Cortex of kidney (tissue), 1 donor: ENCODE measurements at places on chromosomes 3 and 15.

GRCh38 chr3:115254492-115255196 is 107.6 kb upstream of the ZBTB20 start:
- no peak for DNase-seq

DNA sequence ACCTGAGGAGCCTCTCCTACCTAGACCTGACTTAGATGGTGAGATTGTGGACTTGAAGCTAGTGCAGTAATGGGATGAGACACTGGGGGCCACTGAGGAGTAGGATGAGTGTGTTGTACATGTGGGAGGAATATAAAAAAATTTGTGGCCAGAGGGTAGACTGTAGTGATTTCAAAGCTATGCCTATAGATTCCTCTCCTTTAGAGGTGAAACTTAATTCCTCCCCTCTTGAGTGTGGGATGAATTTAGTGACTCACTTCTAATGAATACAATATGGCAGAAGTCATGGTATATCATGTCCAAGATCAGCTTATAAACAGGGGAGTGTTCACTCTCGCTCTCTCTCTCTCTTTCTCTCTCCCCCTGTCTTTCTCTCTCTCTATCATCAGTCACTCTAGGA is 6.7 kb downstream of the ZNF860 start:
- no peak for DNase-seq

DNA sequence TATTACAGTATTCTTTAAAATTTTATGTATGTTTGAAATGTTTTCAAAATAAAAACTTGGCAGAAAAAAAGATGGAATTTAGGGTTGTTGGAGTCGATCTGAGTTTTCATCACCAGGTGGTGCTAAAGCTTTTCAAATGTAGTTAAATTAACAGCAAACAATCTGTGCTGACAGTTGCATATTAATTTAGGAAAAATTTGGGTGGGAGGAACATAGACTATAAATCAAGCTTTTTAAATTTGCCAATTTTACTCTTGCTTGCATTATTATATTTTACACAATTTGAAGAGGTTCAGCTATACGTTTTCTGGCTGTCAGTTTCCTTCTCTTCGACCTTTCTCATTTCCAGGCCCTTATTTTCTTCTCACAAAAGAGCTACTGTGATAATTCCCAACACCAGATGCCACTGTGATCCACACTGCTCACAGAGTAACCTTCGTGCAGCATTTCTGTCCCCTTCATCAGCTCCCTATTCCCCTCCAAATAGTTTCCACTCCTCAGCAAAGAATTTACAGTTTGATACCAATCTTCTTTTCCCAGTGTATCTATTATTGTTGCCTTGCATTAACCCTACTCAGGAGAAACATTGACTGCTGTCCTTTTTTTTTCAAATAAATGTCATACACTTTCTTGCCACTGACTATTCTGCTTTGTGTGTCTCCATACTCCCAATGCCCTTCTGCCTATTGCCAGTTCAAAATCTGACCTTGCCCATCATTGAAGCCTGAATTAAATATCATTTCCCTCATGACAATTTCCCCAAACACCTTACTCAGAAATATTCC is 53.4 kb upstream of the EIF5A2 start:
- no peak for DNase-seq

DNA sequence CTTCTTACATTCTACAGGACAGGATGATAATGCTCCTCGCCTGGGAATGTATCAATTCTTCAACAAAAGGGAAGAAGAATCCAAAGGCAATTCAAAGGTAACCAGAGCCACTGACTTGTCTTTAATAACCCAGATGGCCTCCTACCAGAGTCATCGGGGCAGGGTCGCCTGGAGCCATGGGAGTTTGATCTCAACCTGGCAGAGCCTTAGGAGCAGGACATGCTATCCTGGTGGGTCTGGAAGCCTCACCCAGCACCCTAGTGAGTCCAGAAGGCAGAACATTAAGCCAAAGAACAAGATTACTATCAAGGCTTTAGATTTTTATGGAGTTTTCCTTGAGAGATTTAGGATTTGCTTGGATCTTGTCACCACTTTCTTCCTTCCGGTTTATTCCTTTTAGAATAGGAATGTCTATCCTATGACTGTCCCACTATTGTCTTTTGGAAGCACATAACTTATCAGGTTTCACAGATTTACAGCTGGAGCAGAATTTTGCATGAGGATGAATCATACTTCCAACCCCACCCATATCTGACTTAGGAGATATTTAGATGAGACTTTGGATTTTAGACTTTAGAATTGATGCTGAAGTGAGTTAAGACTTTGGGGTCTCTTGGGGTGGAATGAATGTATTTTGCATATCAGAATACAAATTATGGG is 330.3 kb upstream of the GOLIM4 start:
- no peak for DNase-seq

DNA sequence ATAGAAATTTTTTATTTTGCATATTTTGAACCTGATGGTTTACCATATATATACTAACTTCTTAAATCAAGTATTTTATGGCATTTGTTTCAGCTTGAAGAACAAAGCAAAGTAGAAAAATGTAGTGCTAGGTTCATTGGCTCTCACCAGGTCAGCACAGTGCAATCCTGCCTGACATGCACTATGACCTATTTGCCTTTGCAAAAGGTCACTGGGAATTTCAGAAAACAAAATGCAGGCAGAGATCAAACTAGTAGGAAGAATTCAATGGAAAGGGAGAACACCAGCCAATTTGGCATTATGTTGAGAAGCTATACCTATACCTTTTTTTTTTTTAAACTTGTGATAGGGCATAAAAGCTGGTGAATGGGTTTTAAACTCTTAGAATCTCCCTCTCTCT is 329.8 kb upstream of the SGO1 start:
- no peak for DNase-seq

DNA sequence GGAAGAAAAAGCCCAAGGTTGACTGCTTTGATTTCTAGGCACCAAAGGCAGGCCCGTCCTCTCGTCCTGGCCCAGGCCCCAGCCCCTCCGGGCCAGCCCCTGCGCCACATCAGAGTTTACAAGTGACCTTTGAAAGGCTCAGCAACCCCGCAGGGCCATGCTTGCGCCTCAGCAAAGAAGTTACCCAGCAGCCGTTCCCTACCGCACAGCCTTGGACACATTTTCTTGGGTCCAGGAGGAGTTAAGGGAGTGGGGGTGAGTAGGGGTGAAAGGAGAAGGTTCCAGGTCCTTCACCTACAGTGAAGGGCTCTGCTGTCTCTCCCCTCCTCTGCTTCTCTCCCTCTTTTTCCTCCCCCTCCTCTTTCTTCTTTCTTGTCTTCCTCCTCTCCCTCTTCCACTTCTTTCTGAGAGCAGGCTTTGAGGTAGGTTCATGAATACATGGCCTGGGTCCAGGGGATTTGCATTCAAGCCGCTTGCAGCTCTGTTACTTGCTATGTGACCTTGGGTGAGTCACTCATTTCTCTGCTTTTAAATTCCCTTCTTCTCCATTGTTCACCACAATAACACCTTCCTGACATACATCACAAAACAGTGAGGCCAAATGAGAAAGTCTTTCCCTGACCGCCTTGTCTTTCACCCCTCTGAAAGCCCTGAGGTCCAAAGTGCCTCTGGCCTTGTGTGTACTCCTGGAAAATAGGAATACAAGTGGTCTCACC is 223.3 kb upstream of the TPRG1 start:
- no peak for DNase-seq

DNA sequence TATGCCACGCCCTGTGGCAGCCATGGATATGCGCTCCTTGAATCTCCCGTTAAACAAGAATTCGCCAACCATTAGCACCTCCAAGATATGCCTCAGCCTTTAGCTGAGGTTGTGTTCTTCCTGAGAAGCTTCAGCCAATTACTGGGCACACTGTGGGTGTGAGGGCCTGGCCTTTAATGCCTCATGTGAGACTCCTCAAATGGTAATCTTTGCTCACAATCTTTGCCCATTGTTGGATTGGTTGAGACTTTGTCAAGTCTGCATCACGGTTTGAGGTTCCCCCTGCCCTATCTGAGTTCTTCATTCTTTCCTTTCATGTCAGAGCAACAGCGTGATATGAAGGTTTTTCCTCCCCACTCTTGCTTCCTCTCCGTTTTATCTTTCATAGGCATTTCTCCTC is 108.1 kb upstream of the CCDC54 start:
- no peak for DNase-seq

DNA sequence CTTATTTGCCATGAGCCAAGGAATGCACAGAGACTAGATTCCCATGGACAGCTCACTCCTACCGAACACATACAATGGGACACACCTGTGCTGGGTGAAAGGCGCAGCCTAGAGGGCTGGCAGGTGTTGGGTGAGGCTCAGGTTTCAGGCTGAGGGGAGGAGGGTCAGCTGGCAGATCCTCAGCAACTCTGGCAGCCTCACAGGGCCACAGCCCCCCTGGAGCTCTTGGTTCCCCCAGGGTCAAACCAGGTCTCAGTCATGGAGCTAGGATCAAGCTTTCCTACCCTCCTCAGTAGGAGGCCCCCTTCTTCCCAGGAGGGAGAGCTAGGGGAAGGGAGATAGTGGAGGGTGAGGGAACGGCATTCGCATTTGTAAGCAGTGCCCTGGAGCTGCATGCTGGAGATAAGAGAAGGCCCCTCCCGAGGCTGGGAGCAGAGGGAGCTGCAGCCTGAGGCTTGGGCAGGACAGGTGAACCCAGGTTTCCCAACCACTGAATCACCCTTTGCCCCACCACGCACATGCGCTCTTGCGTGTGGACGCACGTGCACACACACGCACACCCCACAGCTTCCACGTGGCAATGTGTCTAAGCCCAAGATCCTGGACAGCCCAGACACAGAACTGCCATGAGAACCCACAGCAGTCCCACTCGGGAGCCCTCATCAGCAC is 26.3 kb upstream of the TFRC start:
- DNase-seq = no peak

GRCh38 chr15:64251121-64251520 is 88.3 kb upstream of the PPIB start:
- no peak for DNase-seq

- DNase-seq = no peak
Observed at GRCh38 chr15:39034816-39035215, 470.2 kb upstream of the RASGRP1 start.

DNA sequence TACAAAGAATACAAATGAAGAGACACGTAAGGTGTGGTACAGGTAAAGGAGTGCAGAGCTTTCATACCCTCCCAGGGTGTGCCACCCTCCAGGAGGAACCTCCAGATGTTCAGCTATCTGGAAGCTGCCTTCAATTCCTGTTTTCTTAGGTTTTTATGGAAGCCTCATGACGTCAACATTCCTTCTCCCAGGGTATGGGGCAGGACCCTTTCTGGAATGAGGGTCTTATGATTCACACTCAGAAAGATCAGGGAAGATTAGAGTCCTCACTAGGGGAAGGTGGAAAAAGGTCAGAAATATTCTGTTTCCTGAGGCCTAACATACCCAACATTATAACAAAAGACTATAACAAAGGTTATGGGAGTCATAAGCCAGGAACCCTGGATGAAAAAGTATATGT is 99.8 kb upstream of the PLCL2 start:
- DNase-seq = no peak

DNA sequence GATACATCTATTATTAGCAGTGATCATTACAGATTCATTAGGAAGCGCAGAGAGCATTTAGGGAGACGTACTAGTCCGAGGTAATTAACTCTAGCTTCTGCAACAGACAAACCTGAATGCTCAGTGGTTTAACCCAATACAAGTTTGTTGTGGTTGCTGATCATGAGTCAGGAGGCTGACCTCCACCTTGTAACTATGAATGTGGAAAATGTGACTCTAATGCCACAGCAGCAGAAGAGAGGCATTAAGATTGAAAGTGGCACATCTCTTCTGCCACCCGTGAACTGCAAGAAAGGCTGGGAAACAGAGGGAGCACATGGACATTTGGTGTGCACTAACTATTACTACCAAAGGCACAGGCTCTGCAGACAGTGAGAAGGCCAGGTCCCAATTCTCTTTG is 71.2 kb upstream of the C3orf80 start:
- DNase-seq = no peak

DNA sequence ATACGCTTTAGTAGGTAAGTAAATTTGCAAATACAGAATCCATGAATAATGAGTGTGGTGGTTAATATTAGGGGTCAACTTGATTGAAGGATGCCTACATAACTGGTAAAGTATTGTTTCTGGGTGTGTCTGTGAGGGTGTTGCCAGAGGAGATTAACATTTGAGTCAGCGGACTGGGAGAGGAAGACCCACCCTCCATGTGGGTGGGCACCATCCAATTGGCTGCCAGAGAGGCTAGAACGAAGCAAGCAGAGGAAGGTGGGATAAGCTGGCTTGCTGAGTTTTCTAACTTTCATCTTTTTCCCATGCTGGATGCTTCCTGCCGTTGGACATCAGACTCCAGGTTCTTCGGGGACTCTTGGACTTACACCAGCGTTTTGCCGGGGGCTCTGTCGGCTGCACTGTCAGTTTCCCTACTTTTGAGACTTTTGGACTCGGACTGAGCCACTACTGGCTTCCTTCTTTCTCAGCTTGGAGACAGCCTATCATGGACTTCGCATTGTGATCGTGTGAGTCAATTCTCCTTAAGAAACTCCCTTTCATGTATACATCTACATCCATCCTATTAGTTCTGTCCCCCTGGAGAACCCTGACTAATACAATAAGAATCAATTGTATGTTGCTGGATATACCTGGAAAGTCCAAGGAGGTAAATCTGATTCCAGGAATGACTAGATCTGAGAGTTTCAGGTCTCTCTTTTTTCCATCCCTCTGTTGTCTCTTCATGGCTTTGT is 25.8 kb upstream of the NEDD4 start:
- no peak for DNase-seq

- no peak for DNase-seq
Observed at GRCh38 chr3:35263477-35263876, 375.8 kb upstream of the ARPP21 start.

- DNase-seq = no peak
Observed at GRCh38 chr3:43104660-43105595, 951 bp downstream of the POMGNT2 start.

GRCh38 chr3:50334339-50335075 is 6.1 kb downstream of the RASSF1 start:
- no peak for DNase-seq

DNA sequence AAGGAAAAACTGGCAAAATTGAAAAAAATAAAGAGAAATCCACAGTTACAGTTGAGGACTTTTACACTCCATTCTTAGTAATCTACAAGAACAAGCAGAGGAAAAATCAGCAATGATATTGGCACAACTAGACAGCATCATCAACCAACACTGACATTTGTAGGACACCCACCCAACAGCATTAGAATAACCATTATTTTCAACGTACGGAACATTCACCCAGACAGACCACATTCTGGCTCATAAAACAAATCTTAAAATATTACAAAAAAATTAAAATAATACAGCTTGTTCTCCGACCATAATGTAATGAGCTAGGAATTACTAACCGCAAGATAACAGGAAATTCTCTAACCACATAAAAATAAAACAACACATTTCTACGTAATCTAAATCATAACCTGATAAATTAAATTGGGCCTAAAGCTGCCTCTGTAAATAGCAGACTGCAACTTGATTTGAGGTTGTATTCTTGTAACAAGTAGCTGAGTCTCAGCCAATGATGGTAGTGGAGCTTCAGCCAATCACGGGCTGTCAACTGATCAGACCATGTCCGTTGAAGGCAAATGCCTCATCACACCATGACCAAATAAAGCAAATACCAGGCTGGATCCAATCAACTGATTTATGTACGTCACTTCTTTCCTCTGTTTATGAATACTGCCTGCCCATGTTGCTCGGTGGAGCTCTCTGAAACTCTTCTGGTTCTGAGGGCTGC is 9.2 kb downstream of the PLSCR4 start:
- no peak for DNase-seq

- DNase-seq = no peak
Observed at GRCh38 chr3:194856296-194856695, 170.6 kb downstream of the FAM43A start.
